ENCODE measurements at places on chromosomes 11 and 22.
A peak's percentile ranks its signal among the peaks of the same experiment; 100 is the strongest.

DNA sequence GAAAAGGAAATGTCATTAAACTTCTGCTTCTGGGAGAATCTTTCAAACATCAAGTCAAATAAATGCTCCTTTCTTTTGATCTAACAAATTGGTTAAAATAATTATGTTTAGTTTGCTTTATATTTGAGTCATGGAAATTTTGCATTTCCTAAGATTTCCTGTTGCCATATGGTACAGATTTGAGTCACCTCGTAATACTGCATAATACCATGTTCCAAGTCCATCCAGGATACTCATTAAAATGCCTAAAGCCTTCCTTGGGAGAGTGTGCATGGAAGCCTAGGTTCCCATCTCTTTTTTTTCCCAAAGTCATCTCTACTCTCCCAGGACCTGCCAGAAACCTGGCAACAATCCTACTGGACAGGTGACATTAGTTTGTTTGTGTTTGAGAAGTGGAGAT is 4.2 kb downstream of the OR9I1 start:
- DNase-seq, result no peak

- no peak for DNase-seq
Observed at GRCh38 chr11:115764176-115764575, 260.0 kb upstream of the CADM1 start.

GRCh38 chr11:131924457-131925201 is 554.2 kb downstream of the NTM start:
- no peak for DNase-seq

DNA sequence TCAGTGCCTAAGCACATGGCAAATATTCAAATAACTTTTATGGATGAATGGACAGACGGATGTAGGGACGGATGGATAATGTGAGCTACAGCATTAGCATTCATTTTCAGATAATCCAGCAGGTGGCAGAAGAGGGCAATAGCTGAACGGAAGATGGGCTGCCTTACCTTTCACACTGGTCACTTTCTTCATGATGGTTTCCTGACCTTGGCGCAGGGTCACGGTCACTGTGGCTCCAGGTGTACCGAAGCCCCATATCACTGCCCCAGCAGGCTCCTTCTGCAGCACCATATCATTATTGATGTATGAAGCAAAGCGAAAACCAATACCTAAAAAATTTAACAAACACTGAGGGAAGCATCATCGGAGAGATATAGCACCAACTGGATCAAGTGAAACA is 4.3 kb downstream of the SIAE start:
- peak; percentile 46 for DNase-seq

DNA sequence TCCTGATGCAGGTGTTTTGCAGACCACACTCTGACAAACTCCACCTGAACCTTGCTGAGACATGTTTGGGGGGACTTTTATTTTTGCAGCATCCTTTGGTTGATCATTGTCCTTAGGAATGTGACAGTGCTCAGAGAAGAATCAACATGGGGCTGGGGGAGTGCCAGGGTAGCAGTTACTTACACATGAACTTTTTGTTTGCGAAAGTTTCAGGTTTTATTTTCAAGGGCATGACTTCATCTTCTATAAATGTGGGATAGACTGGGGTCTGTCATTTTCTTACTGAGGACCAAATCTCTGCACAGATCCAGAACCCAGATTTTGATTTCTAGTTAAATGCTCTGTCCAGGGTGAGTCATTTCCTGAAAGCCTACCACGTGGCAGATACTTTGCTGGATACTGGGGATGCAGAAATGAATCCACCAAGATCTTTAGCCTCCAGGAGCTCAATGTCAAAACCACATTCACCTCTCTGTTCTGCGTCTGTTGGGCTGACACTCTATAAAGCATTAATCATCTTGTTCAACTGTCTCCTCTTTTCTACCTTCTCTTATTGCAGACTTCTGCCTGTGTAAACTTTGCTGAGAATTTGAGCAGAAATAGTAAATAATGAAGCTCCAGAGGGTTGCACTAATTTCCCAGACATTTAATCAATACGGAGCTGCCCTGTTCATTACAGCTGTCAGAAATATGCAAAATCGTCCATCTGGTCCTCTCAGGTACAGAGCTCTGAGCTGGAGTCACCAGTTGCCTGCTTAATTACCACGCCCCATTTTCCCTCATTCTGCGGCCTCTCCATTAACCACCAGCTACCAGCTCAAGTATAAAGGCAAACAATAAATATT is 387.9 kb downstream of the MIAT start:
- no peak for DNase-seq

- no peak for DNase-seq
Observed at GRCh38 chr11:126465573-126466188, 110.2 kb downstream of the ST3GAL4 start.

DNA sequence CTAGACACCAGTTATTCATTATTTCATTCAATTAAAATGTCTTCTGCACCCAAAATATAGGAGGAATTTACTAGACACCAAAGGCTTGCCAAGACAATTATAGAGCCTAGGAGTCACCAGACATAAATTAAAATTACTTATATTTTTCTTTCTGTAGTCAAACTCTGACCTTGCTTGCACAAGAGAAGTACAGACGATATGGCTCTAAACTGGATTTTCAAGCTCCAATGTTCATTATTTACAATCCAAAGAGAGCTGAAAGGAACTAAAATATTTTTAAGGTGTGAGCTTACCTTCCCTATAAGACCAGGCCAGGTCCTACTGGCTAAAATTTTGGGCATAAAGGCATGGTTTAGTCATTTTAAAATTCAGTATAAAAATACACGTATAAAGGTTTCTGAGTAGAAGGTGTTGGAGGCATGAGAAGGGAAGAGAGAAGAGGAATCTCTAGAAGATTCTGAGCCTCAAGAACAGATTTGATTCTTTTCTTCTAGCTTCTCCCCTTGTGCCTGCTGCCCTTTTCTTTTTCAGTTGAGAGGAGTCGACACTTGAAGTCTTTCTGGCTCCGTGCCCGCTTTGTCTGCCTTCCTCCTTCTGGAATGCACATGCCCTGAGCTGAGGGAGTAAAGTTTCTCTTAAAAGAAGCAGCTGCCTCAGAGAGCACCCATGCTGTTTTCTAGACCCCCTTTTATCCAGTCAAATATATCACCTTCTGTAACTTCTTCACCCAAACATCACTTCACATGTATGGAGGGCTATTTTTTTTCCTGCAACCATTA is 13.5 kb downstream of the C11orf97 start:
- peak; percentile 51 for DNase-seq

GRCh38 chr11:46658259-46658658 is 40.9 kb downstream of the ATG13 start:
- DNase-seq, result no peak

GRCh38 chr11:76512851-76513653 is 68.2 kb downstream of the EMSY start:
- peak; percentile 16 for DNase-seq

DNA sequence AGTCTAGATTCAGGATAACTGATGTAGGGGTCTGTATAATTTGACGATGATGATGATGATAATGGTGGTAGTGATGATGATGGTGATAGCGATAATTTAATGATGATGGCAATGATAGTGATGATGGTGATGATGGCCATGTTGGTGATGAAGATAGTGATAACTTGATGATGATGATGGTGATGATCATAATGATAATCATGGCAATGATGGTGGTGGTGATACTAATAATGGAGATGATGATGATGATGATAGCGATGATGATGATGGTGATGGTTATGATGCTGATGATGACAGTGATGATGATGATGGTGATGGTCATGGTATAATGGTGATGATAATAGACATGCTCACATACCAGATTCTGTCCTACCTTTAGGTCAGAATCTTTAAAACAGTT is 66.2 kb upstream of the SEZ6L start:
- DNase-seq, result no peak

GRCh38 chr11:60858236-60858635 is 2.5 kb upstream of the PTGDR2 start:
- DNase-seq, result no peak

GRCh38 chr11:121112498-121113455 is 11.7 kb downstream of the TECTA start:
- peak; percentile 68 for DNase-seq

DNA sequence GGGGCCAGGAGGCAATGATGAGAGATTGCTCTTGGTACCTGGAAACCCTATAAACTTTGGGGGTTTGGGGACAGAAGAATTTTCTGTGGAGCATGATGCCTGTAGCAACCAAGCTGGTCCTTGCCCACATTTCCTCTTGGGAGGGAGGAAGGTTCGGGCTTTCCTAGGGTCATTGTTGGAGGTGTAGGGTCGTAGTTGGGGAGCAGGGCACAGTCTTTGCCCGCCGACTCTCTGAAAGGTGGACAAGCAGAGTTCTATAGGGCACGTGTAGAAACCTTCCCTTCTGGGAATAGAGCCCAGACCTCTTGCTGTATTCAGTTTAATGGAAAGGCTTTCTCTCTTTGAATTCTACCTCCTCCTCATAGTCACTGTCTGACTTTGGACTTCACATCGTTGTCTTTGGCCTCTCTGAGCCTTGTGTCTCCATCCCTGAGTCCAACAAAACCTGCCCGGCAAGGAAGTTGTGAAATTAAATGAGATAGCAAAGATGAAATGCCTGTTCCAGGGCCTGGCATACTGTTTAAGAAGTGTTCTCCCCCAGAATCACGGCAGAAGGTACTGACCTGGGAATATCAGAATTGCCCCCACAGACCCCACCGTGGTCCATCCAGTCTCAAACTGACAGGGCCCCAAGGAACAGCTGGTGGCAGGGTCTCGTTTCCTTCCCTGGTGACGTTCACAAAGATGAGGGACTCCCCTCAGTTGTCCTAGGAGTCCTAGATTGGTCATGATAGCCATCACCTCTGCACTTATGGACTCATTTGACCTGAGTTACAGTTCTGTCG is 1.6 kb downstream of the PRDM11 start:
- no peak for DNase-seq

GRCh38 chr11:563812-564578 is 3.2 kb downstream of the RASSF7 start:
- DNase-seq, result no peak

- no peak for DNase-seq
Observed at GRCh38 chr11:79436919-79437277, 3.9 kb downstream of the TENM4 start.

- no peak for DNase-seq
Observed at GRCh38 chr11:130000552-130001176, 2.0 kb downstream of the PRDM10 start.
